ENCODE measurements at places on chromosomes 1 and 21.

GRCh38 chr1:2248854-2249558, 20.9 kb downstream of the SKI start:
- peaks cover 88% of the 10 kb centered on the region for H3K4me1 ChIP-seq
- peaks cover 3% of the 10 kb centered on the region for H3K36me3 ChIP-seq
- no peak for DNase-seq
- peak overlapping the region; percentile 18 for H3K27ac ChIP-seq

DNA sequence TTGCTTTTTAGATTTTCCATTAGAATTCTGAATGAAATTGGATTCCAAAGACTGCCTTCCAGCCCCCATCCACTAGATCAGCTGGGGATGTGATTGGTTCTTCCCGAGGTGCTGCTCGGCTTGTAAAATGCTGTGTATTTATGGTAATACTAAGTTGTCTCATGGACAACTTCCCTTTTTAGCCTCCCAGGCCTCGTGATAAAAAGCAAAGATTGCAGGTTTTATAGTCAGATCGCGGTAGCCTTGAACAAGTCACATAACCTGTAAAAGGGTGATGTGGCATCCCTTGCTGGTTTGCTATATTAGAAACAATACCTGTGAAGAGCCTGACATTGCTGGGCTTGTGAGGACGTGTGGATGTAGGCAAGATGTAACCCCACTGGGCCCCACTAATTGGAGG, 10.4 kb downstream of the MUL1 start:
- H3K27ac ChIP-seq, result no peak overlapping the region
- no peak for DNase-seq
- H3K4me1 ChIP-seq, result no peaks in the 10 kb centered on the region
- no peaks in the 10 kb centered on the region for H3K27me3 ChIP-seq
- no peak overlapping the region for H3K4me3 ChIP-seq
- peaks cover 16% of the 10 kb centered on the region for H3K36me3 ChIP-seq

DNA sequence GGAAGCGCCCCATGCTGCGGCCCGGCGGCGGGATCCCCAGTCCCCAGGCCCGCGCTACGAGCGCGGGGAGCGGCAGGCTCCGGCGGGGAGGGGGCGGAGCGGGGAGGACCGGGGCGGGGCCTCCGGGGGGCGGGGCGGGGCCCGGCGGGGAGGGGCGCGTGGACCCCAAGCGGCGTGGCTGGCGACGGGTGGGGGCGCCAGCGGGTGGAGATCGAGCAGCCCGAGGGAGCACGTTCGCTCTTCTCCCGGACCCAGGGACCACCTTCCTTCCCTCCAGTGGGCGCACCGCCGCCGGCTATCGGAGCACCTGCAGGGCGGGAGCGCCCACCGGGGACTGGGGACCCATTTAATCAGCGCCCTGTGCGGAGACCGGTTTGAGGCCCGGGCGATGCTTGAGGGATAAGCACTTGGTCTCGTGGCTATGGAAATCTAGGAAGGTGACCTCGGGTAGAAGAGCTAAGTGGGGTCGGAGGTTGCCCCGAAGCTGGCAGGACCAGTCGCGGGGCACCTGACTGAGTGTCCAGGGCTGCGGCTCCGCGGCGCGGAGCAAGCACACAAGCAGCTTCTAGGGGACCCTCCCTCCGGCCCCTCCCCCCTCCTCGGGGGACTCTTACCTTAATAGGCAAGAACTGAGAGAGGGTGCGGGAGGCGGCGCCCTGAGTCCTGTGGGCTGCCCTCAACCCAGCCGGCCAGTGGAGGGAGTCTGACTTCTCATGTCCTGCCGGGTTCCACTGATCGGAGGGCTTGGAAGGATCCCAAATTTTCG, at the start of gene TSPAN2:
Gene TSPAN2 (minus strand): TSS at position 84 of the 766 bp plus-strand sequence. CDS start 71 bp downstream, at position 13.
- peak within 1 kb of the TSS; percentile 89 for H3K4me3 ChIP-seq
- H3K36me3 ChIP-seq, result no peaks in the 10 kb centered on the region
- DNase-seq, result peak; percentile 40
- H3K4me1 ChIP-seq, result peaks cover 42% of the 10 kb centered on the region

DNA sequence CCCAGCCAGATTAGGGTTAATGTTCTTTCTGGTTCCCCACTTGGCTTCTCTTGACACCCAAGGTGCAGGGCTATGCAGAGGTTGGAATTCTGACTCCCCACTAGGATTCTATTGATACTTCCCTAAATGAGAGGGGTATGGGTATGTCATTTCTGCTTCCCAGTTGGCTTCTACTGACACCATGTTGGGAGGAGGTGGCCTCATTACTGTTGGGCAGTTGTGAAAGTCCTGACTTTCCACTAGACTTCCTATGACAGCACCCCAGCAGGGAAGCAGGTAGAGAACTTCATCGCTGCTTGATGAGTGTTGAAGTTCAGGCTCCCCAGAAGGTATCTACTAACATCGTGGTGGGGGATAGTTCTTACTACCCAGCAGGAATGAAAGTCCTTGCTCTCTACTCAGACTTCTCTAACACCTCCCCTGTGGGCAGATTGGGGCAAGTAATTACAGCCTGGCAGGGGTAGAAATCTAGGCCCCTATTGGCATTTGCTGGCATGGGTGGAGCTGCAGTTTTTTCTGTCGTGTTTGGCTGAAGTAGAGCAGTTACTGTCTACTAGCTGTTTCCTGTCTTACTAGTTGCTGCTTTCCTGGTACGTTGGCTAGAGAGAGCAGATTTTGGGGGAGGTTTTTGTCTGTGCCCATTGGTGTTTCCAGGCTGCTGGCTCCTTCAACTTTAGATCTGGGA, 41.5 kb downstream of the ZYG11B start:
- DNase-seq, result no peak
- H3K27me3 ChIP-seq, result no peaks in the 10 kb centered on the region
- H3K4me3 ChIP-seq, result no peak overlapping the region

DNA sequence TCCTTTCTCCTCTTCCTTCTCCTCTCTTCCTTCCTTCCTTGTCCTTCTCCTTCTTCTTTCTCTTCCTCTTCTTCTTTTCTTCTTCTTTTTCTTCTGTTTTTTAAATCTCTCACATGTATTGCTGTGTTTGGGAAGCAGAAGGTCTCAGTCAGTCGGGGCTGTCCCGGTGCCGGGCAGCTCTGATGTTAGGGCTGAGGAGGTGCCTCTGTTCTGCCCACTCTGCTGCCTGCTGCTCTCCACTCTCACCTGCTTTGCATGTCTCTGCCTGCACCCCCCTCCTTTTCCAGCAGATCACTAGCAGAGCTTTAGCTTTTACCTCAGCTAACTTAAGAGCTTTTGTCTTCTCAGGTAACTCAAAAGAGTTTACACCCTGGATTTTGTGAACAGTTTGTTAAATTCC, 276.6 kb downstream of the CHRM3 start:
- no peaks in the 10 kb centered on the region for H3K27me3 ChIP-seq
- no peak overlapping the region for H3K27ac ChIP-seq
- no peak for DNase-seq
- no peak overlapping the region for H3K4me3 ChIP-seq
- no peaks in the 10 kb centered on the region for H3K36me3 ChIP-seq
- H3K4me1 ChIP-seq, result no peaks in the 10 kb centered on the region

- peaks cover 6% of the 10 kb centered on the region for H3K27me3 ChIP-seq
- H3K27ac ChIP-seq, result no peak overlapping the region
- no peaks in the 10 kb centered on the region for H3K4me1 ChIP-seq
- no peaks in the 10 kb centered on the region for H3K36me3 ChIP-seq
- no peak overlapping the region for H3K4me3 ChIP-seq
- DNase-seq, result no peak
These were observed 63.3 kb upstream of the PAXBP1 start for GRCh38 chr21:32834916-32835235.

- H3K4me3 ChIP-seq, result no peak overlapping the region
- H3K27me3 ChIP-seq, result no peaks in the 10 kb centered on the region
- no peaks in the 10 kb centered on the region for H3K36me3 ChIP-seq
- H3K27ac ChIP-seq, result no peak overlapping the region
These were observed 24.6 kb downstream of the PRMT6 start for GRCh38 chr1:107081102-107081501.

DNA sequence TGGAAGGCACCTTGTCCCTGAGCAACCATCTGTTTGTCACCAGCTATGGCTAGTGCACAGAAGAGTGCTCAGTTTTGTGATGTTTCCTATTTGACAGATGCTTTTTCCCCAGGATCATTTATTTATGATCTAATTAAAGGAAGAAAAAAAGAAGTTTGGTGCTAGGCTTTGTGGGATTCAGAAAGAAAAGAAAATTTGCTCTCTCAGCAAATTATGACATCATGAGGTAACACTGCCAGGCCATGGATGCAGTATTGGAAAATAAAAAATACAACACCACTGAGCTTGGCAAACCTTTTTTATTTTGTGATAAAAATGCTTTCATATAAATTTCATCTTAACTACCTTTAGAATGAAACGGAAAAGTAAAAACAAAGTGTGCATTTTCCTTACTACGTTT, 15.5 kb upstream of the ADAM30 start:
- no peak overlapping the region for H3K4me3 ChIP-seq
- H3K36me3 ChIP-seq, result peaks cover 9% of the 10 kb centered on the region
- no peak for DNase-seq
- no peak overlapping the region for H3K27ac ChIP-seq

- H3K4me3 ChIP-seq, result no peak overlapping the region
- H3K27me3 ChIP-seq, result no peaks in the 10 kb centered on the region
- no peak overlapping the region for H3K27ac ChIP-seq
- peaks cover 11% of the 10 kb centered on the region for H3K4me1 ChIP-seq
These were observed 31.8 kb downstream of the AHDC1 start for GRCh38 chr1:27572019-27572678.

DNA sequence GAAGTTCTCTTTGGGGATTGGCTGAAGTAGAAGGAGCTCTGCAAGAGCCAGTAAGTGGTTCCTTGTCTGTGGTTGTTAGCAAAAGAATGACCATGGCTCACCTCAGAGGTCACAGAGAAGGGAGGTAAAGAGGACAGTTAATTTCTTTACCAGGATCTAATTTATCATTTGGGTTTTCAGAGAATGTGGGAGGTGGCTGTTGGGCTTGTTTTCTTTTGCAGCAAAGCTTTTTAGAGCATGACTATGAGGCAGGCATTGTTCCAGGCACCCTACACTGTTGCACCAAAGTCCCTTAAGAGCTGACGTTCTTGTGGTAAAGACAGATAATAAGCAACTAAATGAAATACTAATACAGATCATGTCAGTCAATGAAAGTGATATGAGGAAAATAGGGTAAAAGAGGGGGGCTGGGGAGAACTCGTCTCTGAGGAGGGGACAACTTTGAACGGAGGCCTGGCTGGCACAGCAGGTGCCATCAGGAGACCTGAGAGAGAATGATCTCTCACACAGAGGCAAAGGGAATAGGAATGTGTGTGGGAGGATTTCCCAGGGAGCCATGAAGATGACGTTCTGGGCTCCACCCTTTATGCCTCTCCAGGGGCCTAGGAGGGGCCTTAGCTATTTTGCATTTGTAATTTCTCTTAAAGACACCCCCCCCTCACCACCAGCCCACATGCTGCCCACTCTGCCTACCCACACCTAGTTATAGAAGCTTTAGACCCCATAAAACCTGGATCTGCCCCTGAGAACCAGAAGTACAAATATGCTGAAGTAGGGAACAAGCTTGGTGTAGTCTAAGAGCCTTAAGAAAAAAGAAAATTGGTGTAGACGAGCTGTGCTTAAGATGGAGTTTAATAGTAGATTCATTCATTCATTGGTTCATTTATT, 177.5 kb downstream of the ROR1 start:
- H3K36me3 ChIP-seq, result no peaks in the 10 kb centered on the region
- no peaks in the 10 kb centered on the region for H3K4me1 ChIP-seq
- H3K27me3 ChIP-seq, result no peaks in the 10 kb centered on the region
- no peak overlapping the region for H3K27ac ChIP-seq

GRCh38 chr1:180247061-180247460, 17.0 kb downstream of the LHX4 start:
- no peaks in the 10 kb centered on the region for H3K4me1 ChIP-seq
- no peaks in the 10 kb centered on the region for H3K36me3 ChIP-seq
- H3K4me3 ChIP-seq, result no peak overlapping the region

DNA sequence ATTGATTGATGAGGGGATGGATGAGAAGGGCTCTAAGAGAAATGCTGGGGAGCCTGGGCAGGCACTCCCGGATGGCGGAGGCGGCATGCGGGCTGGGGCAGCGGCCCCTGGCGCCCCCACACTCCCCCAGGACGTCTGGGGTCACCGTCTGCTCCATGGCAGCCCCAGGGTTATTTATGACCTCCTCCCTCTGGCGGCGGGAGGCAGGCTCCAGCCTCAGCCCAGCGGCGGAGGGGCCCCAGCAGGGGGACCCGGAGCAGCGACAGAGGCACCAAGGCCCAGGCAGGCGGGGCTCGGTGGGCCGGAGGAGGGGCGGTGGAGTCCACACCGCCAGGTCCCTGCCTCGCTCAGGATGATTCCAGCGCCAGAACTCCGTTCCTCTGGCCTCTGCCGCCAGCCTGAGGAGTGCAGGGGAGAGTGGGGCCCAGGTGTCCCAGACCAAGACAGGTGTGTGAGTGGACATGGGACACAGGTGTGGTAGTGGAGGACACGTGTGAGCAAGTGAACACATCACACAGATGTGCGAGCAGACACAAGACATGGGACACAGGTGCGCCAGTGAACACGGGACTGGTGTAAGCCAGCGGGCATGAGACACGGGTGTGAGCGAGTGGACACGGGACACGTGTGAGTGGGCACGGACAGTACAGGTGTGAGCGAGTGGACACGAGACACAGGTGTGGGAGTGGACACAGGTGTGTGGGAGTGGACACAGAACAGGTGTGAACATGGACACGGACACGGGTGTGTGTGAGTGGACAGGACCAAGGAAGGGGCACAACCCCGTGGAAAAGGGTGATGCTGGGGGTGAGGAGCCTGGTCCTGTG, 2.5 kb upstream of the SAMD11 start:
- H3K27ac ChIP-seq, result no peak overlapping the region
- peaks cover 7% of the 10 kb centered on the region for H3K4me1 ChIP-seq
- no peak overlapping the region for H3K4me3 ChIP-seq
- no peak for DNase-seq
- H3K36me3 ChIP-seq, result no peaks in the 10 kb centered on the region
- H3K27me3 ChIP-seq, result peaks cover 89% of the 10 kb centered on the region

DNA sequence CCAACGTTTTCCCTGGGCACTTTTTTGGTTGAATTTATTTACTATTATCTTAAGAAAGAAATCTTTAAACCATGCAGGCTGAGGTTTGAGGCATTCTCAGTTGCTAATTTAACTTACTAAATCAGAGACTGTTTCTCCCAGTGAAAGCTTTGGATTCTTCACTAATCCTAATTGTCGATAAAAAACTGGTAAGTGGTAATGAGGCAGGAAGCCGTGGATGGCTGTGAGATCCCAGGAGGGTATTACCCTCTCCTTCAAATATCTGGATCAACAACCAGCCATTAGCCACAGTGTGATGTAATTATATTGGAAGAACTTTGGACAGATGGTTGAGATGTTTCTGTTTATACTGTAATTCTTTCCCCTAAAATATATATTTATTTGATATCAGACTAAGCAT, 485.0 kb downstream of the DISC1 start:
- no peak overlapping the region for H3K27ac ChIP-seq
- H3K36me3 ChIP-seq, result no peaks in the 10 kb centered on the region
- H3K27me3 ChIP-seq, result no peaks in the 10 kb centered on the region
- no peaks in the 10 kb centered on the region for H3K4me1 ChIP-seq

Measured in T-cell (primary cell).